Body of pancreas (tissue), 4 donors: ENCODE measurements at places on chromosomes 16 and 17.

- no peaks in the 10 kb centered on the region for H3K36me3 ChIP-seq
- peak; percentile 47 for DNase-seq
- no peaks in the 10 kb centered on the region for H3K27me3 ChIP-seq
- H3K4me1 ChIP-seq: peaks cover 10% of the 10 kb centered on the region
- H3K27ac ChIP-seq: peak overlapping the region; percentile 9
These were observed 26.4 kb downstream of the TMEM235 start for GRCh38 chr17:78257810-78258322.

- no peaks in the 10 kb centered on the region for H3K4me1 ChIP-seq
- no peak for DNase-seq
- no peak overlapping the region for H3K4me3 ChIP-seq
- no peaks in the 10 kb centered on the region for H3K27me3 ChIP-seq
- no peak overlapping the region for H3K27ac ChIP-seq
These were observed 358.5 kb upstream of the PMFBP1 start for GRCh38 chr16:72530434-72530833.

DNA sequence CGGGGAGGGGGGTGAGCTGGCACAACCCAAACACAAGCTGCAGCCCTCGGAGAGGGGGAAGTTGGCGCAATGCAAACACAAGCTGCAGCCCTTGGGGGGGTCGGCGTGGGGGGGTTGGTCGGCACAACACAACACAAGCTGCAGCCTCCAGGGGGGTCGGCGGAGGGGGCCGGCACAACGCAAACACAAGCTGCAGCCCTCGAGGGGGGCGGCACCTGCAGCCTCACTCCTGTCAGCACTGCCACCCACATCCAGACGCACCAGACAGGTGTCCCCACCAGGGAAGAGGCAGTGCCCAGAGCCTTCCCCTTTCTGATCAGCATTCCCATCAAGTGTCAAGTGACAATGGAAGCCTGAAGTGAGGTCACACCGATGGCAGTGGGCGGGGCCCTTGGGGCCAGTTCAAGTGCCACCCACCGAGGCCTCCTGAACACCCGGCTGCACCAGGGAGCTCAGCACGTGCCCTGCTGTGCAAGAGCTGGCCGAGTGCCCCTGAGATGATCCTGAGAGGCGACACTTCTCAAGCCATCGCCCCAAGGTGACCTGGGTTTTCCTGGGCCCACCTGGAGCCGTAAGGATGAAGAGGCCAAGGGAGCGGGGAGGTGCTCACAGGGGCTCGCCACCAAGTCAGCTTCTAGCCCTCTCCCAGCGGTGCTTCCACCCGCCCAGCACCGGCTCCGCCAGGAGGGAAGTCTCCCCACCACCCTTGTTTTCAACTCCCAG, 59.3 kb downstream of the KLHDC4 start:
- H3K27ac ChIP-seq: no peak overlapping the region
- H3K4me1 ChIP-seq: peaks cover 19% of the 10 kb centered on the region
- H3K4me3 ChIP-seq: no peak overlapping the region
- no peaks in the 10 kb centered on the region for H3K27me3 ChIP-seq
- no peak for DNase-seq
- H3K36me3 ChIP-seq: peaks cover 10% of the 10 kb centered on the region

DNA sequence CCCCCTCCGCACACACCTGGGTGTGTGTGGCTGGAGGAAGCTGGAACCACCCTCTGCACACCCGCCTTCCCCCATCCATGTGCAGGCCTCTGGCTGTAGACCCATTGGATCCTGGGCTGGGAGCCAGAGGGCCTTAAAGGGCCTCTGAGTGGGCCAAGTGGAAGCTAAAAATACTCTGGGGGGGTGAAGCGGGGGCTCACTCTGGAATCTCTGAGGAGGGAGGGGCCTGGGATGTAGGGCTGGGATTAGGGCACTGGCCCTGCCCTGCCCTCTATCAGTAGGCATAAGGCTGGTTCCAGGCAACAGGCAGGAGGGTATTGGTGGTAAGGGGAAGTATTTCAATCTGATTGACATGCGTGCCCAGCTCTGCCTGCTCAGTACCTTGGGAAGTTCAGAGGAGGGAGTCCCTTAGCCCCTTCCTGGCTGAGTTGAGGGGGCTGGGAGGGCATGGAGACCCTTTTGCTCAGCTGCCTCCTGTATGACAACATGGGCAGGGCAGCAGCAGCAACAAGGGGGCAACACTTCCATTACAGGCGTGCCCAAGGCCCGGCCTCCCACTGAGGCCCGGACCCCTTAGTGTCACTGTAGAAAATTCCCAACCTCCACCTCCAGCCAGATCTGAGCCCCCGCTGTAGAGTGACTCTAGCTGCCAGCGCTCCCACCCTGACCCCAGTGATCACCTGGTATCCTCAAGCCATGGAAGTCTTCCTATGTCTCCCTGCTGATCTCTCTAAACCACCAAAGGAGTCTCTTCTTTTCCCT, 5.2 kb downstream of the ITGA3 start:
- H3K4me3 ChIP-seq: no peak overlapping the region
- DNase-seq: peak; percentile 64
- peaks cover 72% of the 10 kb centered on the region for H3K4me1 ChIP-seq
- H3K27ac ChIP-seq: no peak overlapping the region
- H3K36me3 ChIP-seq: no peaks in the 10 kb centered on the region
- H3K27me3 ChIP-seq: no peaks in the 10 kb centered on the region

GRCh38 chr17:494601-495265, 142.1 kb upstream of the RPH3AL start:
- H3K27me3 ChIP-seq: no peaks in the 10 kb centered on the region
- no peaks in the 10 kb centered on the region for H3K36me3 ChIP-seq
- H3K27ac ChIP-seq: no peak overlapping the region
- H3K4me1 ChIP-seq: peaks cover 13% of the 10 kb centered on the region
- no peak overlapping the region for H3K4me3 ChIP-seq

- no peak overlapping the region for H3K27ac ChIP-seq
- DNase-seq: no peak
- no peak overlapping the region for H3K4me3 ChIP-seq
- peaks cover under 1% of the 10 kb centered on the region for H3K4me1 ChIP-seq
- no peaks in the 10 kb centered on the region for H3K36me3 ChIP-seq
These were observed 222.3 kb downstream of the MSI2 start for GRCh38 chr17:57478478-57479250.

DNA sequence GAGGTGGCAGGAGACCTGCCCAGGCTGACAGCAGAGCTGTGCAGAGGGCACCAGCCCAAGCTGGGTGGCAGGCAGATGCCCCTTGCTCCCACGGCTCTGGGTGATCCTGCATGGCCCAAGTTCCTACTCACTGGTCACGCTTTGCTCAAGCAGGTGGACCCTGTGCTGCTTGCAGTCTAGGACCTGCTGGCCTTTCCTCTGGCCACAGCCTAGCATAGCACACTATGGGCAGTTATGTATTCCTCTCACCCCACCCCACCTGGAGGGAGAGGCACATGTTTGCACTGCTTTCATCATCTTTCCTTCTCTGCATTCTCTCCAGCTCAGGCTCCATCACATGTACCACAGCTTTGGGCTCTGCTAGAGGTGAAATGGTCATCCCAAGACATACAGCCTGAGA, 19.6 kb upstream of the SREBF1 start:
- no peak overlapping the region for H3K27ac ChIP-seq
- H3K27me3 ChIP-seq: no peaks in the 10 kb centered on the region
- H3K4me1 ChIP-seq: peaks cover 10% of the 10 kb centered on the region
- no peaks in the 10 kb centered on the region for H3K36me3 ChIP-seq
- H3K4me3 ChIP-seq: no peak overlapping the region
- no peak for DNase-seq

DNA sequence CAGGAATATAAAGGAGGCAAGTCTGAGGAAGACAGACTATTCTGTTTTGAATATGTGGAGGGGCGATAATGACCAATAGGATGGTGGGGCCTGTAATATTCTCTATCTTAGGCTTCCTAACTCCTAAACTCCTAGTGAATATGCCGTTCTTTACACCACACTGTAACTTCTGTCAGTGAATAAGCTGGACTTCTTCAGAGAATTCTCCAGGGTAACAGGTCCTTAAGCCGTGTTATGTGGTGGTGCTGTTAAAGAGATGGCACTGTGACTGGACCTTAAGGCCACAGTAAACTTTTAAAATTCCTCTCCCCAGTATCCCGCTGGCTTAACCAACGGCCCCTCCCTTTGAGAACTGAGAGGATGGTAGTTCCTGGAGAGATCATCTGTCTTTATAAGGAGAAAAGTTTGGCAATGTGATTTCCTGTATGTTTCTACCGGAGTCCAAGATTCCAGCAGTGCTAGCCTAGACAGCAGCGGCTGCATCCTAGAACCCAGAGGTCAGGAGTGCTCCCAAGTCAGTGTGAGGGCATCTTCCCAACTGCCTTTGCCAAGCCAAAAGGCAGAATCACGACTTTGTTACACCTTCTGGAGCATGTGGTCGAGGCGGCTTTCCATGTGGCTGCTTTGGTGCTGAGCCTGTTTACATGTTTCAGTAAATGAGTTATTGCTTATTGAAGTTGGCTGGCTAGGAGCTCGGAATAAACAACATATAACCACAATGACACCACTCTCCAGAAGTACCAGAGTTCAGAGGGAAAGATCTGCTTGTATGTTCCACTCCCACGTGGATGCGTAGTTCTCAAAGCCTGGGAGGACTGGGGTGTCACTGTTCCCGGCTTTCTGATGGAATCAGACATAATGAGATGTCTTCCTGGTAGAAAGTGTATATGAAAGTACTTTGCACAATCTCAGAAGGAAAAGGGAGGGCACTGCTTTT, 41.0 kb downstream of the TUBD1 start:
- H3K4me3 ChIP-seq: no peak overlapping the region
- H3K36me3 ChIP-seq: no peaks in the 10 kb centered on the region
- peak; percentile 51 for DNase-seq
- peaks cover 89% of the 10 kb centered on the region for H3K4me1 ChIP-seq
- no peaks in the 10 kb centered on the region for H3K27me3 ChIP-seq
- peak overlapping the region; percentile 82 for H3K27ac ChIP-seq
